ENCODE measurements at places on chromosomes 2 and 18. TPM values are rescaled to one million over a fixed set of nuclear protein-coding genes. Genes with fewer than 3 reads are reported as not detected.
A peak's percentile ranks its signal among the peaks of the same experiment; 100 is the strongest.

DPP4 gene
- 35.8 TPM for polyA plus RNA-seq

REG3G gene
- polyA plus RNA-seq: 11.9 TPM

MAPRE2 gene
- polyA plus RNA-seq: 19.8 TPM

GPAT2 gene
- not detected for polyA plus RNA-seq

HAAO gene
- 27.6 TPM for polyA plus RNA-seq

DNA sequence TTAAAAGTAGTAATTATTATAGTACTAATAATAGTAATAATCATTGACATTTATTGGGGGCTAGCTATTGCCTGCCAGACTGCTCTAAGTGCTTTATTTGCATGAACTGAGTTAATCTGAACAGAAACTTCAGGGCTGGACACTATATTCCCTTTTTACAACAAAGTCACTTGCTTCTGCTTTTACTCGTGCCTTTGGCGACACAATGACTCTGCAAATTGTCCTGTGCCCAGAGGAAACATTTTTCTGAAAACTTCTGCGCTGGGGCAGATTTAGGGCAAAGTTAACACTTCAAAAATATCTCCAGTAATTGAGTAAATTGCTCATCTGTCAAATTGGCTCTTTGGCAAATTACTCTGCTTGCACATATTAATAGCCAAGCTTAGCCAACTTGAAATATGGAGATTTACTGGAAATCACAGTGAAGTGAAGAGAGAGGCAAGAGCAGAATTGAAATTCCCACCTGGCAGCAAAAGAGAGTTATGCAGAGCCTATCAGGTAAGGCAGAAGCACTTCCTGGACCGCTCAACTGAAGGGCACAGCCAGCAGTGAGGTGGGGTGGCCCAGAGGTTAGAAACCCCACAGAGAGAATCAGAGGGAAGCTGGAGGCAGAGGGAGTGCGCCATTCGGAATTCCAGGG lies 36.3 kb downstream of the BMP10 start:
- no peak for DNase-seq

- no peak for DNase-seq
Measured at GRCh38 chr2:121343191-121343590, 58.2 kb upstream of the TFCP2L1 start.

- DNase-seq: no peak
Measured at GRCh38 chr2:225995796-225996461, 596.4 kb downstream of the NYAP2 start.

- DNase-seq: no peak
Measured at GRCh38 chr2:239826376-239826775, 198.8 kb downstream of the NDUFA10 start.

DNA sequence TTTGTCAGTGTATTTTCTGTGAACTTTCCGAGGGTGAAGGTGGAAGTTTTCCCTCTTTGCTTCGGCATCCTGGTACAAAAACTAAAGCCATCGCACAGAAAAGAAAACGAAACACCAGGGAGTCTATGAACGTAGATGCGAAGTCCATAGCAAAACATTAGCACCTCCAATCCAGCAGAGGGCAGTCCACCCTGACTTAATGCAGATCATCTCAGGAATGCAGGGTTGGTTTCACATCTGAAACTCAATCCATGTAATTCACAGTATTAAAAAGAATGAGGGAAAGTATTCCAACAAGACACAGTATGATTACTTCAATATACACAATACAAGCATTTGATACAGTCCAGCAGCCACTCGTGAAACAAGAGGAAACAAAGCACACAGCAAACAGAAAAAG lies 70.8 kb downstream of the RTP5 start:
- no peak for DNase-seq

DNA sequence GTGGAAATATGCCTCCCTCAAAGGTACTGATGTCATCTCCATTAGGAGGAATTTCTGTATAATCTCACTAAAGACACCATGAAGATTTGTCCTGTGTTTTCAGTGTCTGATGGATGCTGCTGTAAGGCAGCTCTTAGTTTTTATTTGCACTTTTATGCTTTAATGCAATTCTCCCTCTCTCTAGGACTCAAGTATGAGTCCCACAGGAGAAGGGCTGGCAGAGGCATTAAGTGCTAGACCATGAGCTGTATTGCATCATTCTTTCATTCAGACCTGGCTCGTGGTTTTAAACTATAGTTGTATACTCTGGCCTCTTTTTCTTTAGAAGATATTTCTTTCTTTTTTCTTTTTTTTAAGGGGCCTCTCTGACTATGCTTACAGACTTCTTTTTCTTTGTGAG lies 805.6 kb downstream of the DPP10 start:
- DNase-seq: no peak

- DNase-seq: no peak
Measured at GRCh38 chr2:68663371-68664156, 20.2 kb downstream of the PROKR1 start.

- no peak for DNase-seq
Measured at GRCh38 chr18:12238826-12239225, 15.3 kb upstream of the CIDEA start.

GRCh38 chr18:36083729-36084128 lies 16.4 kb upstream of the RPRD1A start:
- DNase-seq: no peak

DNA sequence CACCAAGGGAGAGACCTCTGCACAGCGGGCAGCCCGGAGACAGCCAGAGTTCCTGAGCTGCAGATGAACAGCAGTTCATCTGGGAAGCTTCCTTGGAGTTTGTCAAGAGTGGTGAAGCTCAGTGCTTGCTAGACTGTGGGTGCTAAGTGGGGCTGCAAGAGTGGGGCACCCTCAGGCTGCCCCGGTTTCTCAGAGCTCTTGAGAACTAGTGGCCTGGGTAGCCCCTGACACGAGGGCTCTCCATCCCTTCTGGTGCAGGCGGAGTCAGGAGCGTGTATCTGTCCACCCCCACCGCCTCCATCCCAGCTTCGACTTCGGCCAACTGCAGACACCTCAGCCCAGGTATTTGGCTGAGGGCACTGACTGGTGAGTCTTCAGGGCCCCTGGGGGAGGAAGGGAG lies 222.0 kb downstream of the LOXHD1 start:
- DNase-seq: no peak

- DNase-seq: peak; percentile 20
Measured at GRCh38 chr2:46921676-46922448, 6.3 kb upstream of the MCFD2 start.

DNA sequence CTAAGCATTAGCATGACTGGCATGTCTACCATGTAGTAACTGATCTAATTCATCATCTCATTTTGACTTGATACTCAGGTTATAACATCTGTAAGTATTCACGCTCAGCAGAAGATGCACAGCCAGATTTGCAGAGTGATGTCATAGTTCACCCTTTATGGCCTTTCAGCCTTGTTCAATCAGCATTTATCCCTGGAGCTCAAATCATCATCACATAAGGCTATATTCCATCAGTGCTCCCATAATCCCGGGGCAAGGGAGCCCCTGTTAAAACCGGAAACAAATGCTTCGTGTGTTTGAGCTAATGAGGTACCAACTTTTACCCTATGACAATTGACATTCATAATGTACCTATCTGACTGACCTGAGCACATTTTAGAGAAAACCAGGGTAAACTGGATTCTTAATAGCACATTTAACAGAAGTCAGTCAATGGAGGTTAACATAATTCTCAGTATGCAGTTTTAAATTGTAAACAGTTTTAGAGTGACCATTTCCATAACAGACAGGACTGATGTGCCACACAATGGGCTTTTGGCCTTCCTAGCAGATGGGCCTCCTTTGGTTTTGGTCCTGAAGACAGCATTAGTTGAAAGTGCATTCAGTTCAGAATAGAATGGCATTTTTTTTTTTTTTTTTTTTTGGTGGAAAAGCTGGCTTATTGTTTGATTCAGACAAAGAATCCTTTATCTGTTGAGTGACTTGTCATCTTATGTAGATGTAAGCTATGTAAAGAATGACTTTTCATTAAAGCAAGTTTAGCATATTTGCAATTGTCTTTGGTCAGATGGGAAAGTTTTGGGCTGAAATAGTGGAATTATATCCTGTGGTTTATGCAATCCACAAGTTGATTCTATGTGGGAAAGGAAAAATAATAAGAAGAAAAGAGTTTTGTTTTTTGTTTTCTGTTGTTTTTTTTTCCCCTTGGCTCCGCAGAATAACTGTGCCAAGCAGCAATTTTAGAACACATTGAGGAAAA lies 866.0 kb upstream of the ACVR2A start:
- no peak for DNase-seq

DNA sequence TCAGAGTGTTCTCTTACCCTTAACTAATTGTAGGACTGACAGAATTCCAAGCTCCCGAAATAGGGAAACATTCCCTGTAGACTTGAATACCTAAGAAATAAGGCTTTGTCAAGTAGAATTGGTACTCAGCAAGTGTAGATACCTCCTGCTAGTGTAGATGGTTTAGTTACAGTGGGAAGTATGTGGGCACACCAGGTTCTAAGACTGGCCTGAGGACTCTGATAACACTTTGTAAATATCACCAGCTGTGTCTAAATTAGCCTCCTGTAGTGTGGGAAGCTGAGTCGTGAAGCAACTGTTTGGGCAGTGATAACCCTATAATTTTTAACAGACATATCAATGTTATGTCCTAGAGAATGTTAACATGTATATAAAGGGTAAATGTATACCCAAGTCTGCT lies 304.5 kb downstream of the SLC8A1 start:
- no peak for DNase-seq

- no peak for DNase-seq
Measured at GRCh38 chr2:236551471-236552211, 18.0 kb upstream of the ACKR3 start.

DNA sequence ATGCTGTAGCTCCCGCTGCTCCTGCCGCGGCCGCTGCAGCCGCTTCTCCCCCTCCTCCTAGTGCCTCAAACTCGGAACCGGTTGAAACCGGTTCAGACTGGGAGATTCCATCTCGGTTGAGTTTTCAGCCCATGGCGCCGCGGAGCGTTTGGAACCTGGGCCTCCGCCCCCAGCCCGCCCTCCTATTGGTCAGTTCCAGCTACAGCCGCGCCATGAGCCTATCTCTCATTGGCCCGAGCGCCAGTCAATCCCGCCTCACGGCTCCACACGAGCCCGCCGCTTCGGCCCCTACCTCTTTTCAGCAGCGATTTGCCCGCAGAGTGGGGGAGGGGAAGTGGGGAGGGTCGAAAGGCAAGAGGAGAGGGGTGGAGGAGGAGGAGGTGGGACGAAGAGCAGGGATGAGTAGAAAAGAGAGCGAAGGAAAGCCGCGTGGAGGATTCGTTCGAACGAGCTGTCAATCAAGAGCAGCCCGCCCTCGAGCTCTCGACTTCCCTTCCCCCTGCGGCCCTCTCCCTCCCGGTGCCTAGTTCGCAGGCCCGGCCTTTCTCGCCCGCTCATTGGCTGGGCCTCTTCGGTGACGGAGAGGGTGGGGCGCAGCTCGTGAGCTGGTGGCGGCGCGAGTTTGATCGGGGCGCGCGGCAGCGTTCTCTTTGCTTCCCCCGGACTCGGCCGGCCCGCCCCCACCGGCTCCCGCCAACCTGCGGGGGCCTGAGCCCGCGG lies at the start of gene XPO1:
Gene XPO1, minus strand, starts transcription at position 157 of the 720 bp plus-strand sequence. CDS start 4,459 bp downstream, outside the sequence.
- peak; percentile 100 for DNase-seq

DNA sequence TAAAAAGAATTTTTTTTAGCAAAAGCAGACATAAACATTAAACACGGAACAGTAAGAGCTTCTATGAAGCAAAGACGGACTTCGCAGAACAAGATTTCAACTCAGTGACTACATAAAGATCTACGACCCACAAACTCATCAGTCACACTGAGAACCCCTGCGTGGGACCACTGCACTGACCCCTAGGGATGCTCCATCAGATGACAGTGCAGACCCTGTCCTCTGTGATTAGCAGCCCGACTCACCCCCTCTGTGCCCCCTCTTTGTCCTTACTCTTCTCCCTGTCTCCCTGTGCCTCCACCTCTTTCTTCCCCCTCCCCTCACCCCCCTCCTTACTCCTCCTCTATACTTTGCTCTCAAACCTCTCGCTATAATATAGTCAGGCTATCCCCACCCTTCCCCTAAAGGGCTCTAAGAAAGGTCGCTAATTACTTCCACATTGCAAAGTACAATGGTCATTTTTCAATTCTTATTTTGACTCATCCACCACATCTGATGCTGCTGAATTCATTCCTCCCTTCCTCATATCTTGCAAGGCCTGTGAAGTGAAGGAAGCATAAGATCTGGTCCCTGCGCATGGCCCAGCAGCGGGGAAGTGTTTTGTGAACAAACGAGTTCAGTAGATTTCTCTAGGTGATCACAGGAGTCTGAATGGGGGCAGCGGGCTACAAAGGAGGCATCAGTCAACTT lies 89.3 kb downstream of the CABYR start:
- DNase-seq: peak; percentile 47

DNA sequence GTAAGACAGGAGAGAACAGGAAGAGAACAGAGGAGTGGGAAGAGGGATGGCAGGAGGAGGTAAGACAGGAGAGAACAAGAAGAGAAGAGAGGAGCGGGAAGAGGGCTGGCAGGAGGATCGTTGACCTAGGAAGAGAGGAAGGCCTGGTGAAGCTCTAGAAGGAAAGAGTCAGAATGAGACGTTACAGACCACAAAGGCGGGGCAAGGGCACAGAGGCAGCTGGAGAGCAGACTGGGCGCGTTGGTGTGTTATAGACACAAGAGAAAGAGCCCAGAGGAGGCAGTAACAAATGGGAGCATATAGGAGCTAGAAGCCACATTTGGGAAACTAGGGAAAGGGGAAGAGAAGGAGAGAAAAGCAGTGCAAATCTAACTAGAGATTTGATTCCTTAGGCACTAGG lies 26.6 kb downstream of the PTRHD1 start:
- DNase-seq: no peak

All from small intestine (tissue), 16 donors.